Lung (tissue), 17 donors: ENCODE measurements at places on chromosomes 6 and 20.

DNA sequence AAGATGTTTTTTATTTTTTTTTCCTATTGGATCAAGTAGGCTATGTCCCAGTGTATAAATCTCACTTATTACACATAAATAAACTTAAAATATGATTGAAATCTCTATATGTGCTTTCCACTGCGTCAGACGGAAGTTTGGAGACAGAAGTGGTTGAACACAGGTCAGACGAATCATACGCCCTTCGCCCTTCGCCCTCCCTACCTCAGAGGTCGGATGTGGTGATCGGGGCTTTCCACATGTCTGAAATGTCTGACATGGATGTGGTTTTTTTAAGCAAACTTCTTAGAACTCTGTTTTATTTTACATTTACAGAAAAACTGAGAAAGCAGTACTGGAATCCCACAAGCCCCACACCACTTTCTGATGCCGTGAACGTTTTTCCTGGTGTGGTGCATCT, 344.4 kb downstream of the THBS2 start:
- no peak for DNase-seq

- no peak for DNase-seq
Measured at GRCh38 chr6:15303920-15304291, 58.0 kb downstream of the JARID2 start.

- no peak for DNase-seq
Measured at GRCh38 chr6:8074213-8074612, 10.0 kb upstream of the BLOC1S5 start.

DNA sequence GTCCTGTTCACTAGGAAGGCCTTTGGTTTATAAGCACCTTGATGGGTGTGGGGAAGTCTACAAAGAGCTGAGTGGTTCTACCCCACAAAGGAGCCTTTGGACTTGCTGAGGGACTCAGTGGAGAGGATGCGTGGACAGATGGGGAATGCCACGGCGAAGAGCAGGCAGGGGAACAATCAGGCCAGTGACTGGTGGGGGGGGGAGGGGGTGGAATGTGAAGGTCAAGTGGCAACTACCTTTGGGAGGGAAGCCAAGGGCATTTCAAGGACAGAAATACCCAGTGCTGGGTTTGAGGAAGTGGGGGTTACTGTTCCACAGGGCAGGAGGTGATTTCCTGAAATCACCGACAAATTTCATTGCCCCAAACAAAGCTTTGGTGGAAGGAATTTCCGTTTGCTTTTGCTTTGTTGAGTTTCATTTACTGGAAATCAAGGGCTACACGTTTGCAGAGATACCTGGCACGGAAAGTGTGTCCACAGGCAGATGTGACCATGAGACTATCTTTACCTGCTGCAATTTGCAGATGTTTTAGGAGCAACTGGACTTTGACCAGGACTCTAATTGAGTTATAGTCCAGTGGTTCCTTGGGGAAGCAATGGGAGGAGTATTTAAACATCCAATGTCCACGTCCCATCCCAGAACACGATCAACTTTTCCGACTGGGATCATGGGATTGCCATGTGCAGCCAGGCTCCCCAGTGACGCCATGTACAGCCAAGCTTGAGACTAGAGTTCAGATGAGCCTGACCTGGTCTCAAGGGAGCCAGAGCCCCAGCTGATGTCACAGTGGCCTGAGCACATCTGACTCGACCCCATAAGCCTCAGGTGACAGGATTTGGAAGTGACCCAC, 8.0 kb downstream of the CST3 start:
- DNase-seq, result no peak

DNA sequence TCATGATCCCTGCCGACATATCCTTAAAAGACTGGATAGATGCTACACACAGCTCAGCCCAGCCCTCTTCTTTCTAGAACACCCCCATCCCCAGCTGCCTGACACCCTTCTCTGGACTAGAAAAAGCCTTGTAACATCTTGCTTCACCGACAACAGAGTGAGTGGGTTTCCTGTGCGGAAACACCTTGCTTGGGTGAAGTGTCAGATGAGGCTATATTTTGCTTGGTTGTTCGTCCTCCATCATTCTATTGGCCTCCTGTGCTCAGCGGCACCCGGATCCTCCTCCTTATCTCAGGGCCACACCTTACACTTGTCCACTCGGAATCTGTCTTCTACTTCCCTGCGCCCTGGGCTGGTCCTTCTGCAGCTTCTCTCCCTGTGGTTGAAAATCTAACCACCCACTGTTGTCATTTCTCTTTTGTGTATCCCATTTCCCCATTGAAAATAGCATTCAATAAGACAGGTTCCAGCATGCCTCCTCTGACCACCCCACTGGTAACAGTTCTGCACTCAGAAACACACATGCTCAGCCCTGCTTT, 101.3 kb upstream of the MLN start:
- DNase-seq, result no peak

DNA sequence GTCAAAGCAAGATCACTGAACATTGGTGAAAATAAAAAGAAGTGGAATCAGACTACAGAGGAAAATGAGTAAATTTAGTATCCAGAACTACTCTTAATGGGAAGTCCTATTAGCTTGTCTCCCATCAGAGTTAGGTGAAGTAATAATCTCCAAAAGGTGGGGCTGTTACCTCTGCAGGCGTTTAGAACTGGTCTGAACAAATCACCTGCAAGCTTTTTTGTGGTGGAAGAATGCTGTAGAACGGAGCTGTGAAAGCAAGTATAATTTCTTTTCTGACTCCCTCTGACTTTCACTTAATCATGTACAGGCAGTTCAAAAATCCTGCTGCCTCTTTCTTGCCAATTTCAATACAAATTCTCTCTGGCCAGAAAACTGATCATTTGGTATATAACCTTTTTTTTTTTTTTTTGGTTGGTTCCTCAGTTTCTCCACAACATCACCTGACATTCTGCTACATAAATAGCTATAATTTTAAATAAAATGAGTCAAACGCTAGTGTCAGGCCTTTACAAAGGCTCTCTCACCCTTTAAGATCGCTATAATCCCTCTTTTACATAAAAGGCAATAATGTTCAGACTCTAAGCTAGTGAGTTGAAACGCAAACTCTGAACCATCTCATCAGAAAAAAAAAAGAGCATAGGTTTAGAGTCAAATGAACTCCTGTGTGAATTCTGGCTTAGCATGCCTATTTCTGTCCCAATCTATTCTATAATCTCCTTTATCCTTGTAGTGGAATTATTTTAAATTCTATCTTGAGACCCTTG, 38.8 kb downstream of the CITED2 start:
- no peak for DNase-seq

DNA sequence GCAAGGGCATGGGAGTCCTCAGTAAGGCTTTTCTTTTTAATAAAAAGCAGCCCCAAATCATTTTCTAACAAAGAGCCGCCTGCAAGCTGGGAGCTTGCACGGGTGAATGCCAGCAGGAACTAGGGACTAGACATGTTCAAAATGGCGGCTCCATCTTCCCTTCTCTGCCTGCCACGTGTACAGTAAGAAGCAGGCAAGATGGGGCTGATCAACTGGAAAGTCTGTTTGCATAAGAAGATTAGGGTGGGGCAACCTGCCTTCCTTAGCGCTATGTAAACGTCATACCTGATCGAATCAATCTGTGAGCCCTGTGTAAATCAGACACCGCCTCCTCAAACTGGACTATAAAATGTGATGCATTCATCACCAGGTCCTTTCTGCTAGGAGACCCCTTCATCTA, 299.4 kb upstream of the SOX4 start:
- no peak for DNase-seq

DNA sequence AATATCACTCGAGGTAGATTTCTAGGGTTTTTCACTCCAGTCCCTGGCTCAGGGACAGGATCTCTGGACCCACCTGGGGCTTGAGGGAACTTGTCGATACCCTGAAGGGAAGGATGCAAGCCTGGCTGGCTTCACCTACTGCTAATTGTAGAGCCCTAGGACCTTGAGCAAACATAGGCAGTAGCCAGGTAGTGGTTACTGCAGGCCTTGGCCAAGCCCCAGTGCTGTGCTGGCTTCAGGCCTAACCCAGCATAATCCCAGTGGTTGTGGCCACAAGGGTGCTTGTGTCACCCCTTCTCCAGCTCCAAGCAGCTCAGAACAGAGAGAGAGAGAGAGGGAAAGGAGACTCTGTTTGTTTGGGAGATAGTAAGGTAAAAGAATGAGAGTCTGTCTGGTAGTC, 5.8 kb upstream of the MCM9 start:
- DNase-seq, result no peak

GRCh38 chr6:132405143-132405915, 4.1 kb upstream of the MOXD1 start:
- DNase-seq, result no peak

DNA sequence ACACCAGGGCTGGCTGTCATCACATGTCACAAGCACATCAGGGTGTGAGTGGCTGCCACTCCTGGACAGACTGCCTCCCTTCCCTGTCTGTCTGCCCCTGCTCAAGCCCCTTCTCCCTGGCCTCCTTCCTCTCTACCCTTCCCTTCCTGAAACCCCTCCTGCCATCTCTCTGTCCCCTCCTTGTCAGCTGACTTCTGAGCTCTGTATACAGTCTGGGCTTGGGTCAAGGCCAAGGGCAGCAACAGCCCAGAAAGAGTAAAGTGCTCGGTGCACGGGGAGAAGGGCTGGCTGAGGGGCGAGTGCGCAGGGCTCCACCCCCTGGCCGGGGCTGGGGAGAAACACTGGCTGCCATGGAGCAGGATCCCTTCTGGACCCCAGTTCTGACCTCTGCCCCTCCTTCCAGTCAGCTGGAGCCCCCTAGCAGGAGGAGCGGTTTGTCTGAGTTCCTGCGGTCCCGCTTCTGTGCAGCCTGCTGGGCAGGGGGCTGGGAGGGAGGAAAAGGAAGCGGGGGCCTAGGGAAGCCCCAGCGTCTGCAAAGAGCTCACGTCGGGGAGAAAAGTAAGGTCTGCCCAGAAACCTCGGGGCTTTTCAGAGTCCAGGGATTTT, 2.0 kb downstream of the LKAAEAR1 start:
- DNase-seq, result peak; percentile 53

- no peak for DNase-seq
Measured at GRCh38 chr6:31083742-31084354, 28.5 kb downstream of the C6orf15 start.

- DNase-seq, result no peak
Measured at GRCh38 chr6:13548500-13549210, 25.7 kb upstream of the SIRT5 start.

GRCh38 chr20:58883241-58883691, 30.8 kb downstream of the GNAS start:
- peak; percentile 46 for DNase-seq

GRCh38 chr20:24766143-24766527, 182.9 kb upstream of the CST7 start:
- no peak for DNase-seq

DNA sequence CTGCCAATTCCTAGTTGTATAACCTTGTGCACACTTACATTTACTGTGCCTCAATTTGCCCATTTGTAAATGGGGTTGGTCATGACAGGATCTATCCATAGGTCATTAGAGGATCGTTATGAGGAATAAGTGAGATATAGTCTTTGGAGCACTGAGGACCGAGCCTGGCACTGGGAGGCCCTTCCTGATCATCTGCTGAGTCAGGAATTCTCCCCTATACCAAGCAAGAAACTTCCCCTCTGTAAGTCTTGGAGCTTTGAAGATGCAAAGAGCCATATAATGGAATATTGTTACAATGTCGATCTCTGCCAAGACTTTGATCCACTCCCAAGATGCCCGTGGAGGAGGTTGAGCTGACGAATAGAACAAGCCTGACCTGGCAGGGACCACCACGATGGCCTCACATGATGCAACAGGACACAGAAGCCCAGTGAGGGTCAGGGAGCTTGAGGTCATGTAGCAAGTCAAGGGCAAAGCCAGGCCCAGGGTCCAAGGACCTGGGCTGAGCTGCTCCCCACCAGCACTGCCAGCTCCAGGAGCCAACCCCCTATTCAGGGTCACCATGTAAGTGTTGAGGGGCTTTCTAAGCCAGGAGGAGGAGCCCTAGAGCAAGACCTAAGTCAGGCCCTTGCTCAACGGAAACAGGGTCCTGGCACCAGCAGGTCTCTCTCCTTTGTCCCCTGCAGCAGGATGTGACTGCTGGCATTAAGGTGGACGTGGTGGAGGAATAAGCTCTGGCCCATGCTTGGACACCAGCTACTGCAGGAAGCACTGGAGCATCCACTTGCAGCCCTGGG, 16.7 kb downstream of the PDRG1 start:
- no peak for DNase-seq

GRCh38 chr20:37228082-37228481, 33.5 kb downstream of the GHRH start:
- no peak for DNase-seq

- DNase-seq, result no peak
Measured at GRCh38 chr6:4853782-4854511, 77.7 kb downstream of the CDYL start.

DNA sequence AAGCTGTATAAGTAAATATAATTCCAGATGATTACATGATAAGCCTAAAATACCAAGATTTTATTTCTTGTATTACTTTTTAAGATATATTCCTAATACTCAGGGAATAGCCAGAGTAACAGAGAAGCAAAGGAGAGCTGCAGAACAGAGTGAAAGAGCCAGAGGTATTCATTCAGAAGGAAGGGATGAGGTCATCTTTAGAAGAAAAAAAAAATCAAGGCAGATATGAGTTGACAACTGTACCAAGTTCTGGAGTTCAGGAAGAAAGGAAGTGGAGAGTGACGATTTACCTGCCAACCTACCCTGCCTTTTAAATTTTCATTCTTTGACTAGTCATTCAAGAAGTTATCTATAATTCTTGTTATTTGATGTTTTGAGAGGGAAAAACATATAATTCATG, 28.8 kb upstream of the NHSL1 start:
- DNase-seq, result no peak

DNA sequence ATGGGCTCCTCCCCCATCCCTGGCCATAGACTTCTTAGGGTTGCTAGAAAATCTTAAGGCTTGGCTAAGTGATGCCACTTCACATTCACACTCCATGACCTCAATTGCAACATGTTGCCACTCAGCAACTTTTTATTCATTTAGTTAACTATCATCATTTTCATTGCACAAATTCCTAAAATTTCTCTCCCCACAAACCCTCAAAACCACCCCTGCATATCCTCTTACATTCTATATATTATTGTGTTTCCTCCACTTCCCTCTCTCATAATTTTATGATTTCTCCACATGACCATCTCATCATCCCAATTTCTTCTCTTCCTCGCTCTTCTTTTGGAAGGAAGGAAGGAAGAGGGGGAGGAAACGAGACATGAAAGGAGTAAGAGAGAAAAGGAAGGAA, 436.0 kb downstream of the HACE1 start:
- no peak for DNase-seq

GRCh38 chr6:43937236-43938177, 167.5 kb downstream of the VEGFA start:
- no peak for DNase-seq
